CD14-positive monocyte (primary cell): ENCODE measurements at places on chromosomes 12 and 14. TPM values are rescaled to one million over a fixed set of nuclear protein-coding genes. Genes with fewer than 3 reads are reported as not detected.

- no peaks in the 10 kb centered on the region for H3K4me1 ChIP-seq
- no peaks in the 10 kb centered on the region for H3K36me3 ChIP-seq
- no peak for DNase-seq
- H3K4me3 ChIP-seq = no peak overlapping the region
- no peaks in the 10 kb centered on the region for H3K27me3 ChIP-seq
Measured at GRCh38 chr14:85325134-85326017, 204.6 kb upstream of the FLRT2 start.

DNA sequence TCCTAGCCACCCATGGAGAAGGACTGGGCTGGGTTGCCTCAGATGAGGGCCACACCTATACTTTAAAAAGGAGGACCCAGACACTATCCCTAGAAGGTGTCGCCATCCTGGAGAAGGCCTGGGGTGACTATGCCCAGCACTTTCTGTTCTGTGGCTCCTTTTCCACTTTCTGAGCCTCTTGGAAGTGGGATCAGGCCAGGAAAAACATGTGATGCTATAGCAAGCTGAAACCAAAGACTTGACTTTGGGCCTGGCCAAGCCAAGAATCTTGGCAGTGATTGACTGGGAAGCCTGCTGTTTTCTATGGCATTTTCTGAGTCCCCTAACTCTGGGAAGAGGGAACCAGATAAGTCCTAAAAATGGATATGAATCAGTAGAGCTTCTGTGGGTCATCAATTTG is 332.3 kb downstream of the ZFP36L1 start:
- peaks cover 27% of the 10 kb centered on the region for H3K4me1 ChIP-seq
- no peaks in the 10 kb centered on the region for H3K36me3 ChIP-seq
- H3K4me3 ChIP-seq = no peak overlapping the region

DNA sequence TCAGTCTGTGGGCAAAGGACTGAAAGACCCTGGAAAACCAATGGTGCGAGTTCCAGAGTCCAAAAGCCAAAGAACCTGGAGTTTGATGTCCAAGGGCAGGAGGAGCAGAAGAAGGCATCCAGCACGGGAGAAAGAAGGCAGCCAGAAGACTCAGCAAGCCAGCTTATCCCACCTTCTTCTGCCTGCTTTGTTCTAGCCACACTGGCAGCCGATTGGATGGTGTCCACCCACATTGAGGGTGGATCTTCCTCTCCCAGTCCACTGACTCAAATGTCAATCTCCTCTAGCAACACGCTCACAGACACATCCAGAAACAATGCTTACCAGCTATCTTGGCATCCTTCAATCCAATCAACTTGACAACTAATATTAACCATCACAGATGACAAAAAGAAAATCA is 57.2 kb upstream of the CAPRIN2 start:
- H3K4me3 ChIP-seq = no peak overlapping the region
- H3K27ac ChIP-seq = no peak overlapping the region
- no peaks in the 10 kb centered on the region for H3K27me3 ChIP-seq
- H3K4me1 ChIP-seq = no peaks in the 10 kb centered on the region

- H3K4me3 ChIP-seq = no peak overlapping the region
- H3K27ac ChIP-seq = no peak overlapping the region
- no peaks in the 10 kb centered on the region for H3K27me3 ChIP-seq
- no peak for DNase-seq
- H3K4me1 ChIP-seq = peaks cover 20% of the 10 kb centered on the region
Measured at GRCh38 chr14:50675597-50675996, 7.5 kb upstream of the SAV1 start.

DNA sequence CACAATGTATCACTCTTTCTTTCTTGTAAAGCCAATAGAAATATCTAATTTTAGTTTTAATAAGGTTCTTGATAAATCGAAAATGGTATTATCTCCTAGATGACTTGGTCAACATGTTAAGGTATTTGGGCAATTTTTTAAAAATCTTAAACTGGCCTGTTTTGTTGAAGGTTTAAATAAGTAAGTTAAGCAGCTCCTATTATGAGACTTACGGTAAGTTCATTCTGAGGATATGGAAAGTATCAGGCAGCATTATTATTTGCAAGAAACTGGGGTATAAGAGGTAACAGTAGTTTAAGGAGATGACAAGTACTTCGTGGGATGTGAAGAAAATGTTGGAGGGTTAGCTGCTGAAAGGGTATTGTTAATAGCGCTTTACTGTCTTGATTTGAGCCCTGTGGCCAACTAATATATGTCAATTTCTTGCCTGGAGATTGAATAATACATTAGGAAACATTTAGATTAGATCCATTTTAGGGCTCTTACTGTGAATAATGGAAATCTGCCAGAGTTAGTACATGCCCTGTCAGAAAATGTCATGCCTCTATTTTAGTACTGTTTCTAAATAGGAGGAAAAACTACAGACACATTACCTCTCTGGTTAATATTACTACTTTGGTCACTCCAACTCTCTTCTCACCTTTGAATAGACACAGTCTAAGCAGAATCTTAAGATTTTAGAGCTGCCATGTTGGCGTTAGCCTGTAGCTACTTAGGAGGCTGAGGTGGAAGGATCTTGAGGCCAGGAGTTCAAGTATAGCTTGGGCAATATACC is 5.0 kb downstream of the STRAP start:
- H3K4me3 ChIP-seq = no peak overlapping the region
- DNase-seq = no peak
- no peak overlapping the region for H3K27ac ChIP-seq
- H3K4me1 ChIP-seq = peaks cover 17% of the 10 kb centered on the region
- H3K36me3 ChIP-seq = peaks cover 30% of the 10 kb centered on the region

DNA sequence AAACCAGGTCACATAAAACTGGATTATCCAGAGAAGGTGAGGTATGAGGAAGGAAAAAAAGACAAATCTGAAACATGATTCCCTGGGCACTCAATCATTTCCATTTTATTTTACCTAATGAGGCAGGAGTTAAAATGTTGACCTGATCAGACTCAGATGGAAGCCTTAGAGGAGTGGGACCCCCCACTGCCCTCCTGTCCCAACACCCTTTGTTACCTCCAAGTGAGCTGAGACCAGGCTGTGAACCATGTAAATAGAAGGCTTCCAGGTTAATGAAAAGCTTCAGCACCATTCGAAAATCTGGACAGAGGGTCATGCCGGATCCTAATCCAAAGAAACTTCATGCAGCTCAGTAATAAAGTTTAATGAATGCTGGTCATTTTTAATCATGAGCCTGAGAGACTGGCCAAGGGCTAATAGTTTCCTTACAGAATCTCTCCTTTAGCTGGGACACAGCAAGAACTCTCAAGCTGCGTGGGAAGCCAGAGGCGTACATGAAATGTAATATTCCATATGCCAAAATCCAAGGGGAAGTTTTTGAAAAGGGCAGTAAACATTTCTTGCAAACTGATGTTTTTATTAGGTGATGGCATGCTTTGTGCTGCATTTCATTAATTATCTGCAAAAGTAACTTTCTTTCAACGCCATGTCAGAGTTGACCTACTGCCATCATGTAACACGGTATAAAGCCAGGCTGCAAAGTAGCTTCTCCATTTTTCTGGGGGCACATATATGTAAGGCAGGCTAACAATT is 183.0 kb downstream of the PAX9 start:
- H3K4me3 ChIP-seq = no peak overlapping the region
- no peaks in the 10 kb centered on the region for H3K36me3 ChIP-seq
- no peaks in the 10 kb centered on the region for H3K27me3 ChIP-seq
- DNase-seq = no peak
- no peak overlapping the region for H3K27ac ChIP-seq
- no peaks in the 10 kb centered on the region for H3K4me1 ChIP-seq

GRCh38 chr12:2696136-2696535 is 98.6 kb upstream of the FKBP4 start:
- H3K4me3 ChIP-seq = no peak overlapping the region
- no peaks in the 10 kb centered on the region for H3K36me3 ChIP-seq
- peaks cover 14% of the 10 kb centered on the region for H3K4me1 ChIP-seq
- DNase-seq = no peak
- peaks cover 6% of the 10 kb centered on the region for H3K27me3 ChIP-seq

- no peak overlapping the region for H3K4me3 ChIP-seq
- H3K4me1 ChIP-seq = no peaks in the 10 kb centered on the region
- no peak overlapping the region for H3K27ac ChIP-seq
- H3K36me3 ChIP-seq = no peaks in the 10 kb centered on the region
- DNase-seq = no peak
- no peaks in the 10 kb centered on the region for H3K27me3 ChIP-seq
Measured at GRCh38 chr14:106442857-106443256, 916.5 kb downstream of the TMEM121 start.

DNA sequence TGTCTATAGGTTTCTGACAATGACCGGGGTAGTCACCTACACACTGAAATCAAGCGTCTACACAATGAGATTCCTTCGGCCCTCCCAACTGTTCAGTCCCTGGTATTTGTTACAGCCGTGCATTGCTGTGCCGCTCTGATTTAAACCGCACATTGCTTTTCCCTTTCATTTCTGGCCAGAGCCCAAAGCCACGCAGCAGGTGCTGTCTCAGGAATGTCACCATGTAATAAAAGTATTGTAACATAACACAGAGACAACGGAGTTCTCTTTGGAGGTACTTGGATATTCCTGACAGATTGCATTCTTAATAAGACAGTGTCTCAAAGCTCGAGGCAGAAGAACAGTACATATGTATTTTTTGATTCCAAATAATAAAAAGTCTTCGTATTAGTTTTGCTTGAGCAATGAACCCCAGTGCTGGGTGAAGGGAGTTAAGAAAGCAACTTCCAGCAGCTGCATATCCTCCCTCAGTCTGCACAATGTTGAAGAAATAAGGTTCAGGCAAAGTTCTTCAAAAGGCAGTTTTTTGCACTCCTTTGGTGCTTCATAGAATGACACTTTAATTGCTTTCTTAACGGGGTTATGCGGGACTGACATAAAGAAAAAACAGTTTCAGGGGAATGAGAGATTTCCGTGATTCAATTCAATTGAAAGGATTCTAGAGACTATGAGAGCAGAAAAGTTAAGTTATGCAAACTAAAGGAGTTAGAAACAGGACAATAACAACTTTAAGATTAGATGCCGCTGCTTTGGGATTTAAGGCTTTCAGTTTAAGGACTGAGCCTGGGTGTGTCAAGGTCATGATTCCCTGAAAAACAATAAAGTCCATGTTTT is 288.7 kb upstream of the FLRT2 start:
- H3K27ac ChIP-seq = no peak overlapping the region
- no peaks in the 10 kb centered on the region for H3K27me3 ChIP-seq
- no peaks in the 10 kb centered on the region for H3K36me3 ChIP-seq
- DNase-seq = no peak
- H3K4me3 ChIP-seq = no peak overlapping the region

DNA sequence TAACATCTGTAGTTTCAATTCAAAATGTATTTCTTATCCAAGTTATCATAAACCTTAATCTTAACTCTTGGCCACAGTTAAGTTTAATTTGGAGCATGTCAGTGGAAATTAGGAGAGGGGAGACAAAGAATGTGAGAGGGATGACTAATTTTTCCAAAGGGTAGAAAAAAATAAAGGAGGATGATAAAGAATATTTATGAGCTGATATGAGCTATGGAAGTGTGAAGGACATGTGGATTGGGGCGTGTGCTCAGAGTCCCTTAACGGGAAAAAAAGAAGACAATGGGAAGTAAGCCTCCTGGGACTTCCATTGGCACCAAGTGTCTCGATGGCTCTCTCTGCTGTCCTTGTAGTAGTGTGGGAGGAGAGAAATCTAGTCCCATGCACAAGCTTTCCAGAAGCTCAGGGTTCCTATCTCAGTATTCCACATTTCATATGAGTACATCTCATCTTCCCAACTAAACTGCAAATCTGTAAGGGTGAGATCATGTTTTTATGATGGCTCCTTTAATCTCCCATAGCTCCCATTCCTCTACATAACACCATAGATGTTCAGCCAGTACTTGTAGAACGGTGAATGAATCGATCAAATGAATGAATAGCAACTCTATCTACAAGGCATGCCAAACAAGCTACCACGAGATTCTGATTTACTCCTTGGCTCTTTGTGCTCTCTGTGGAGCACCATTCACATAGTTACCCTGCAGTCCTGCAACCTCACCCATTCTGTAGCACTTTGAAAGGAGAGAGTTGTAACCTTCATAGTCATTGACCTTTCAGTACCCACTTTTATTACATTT is 27.4 kb downstream of the BCL2L14 start:
- DNase-seq = no peak
- no peaks in the 10 kb centered on the region for H3K36me3 ChIP-seq
- H3K27me3 ChIP-seq = no peaks in the 10 kb centered on the region
- H3K4me1 ChIP-seq = no peaks in the 10 kb centered on the region
- H3K4me3 ChIP-seq = no peak overlapping the region

The TAS2R7 gene
- not detected for polyA plus RNA-seq

The FITM1 gene
- 2.1 TPM in 2 replicates for polyA plus RNA-seq

The C14orf180 gene
- not detected in 2 replicates for polyA plus RNA-seq

The TAS2R50 gene
- polyA plus RNA-seq = 0.27 TPM in 1 of 2 replicates, not detected in the other

The ITGA7 gene
- 0.55 TPM for polyA plus RNA-seq

The HOXC9 gene
- polyA plus RNA-seq = not detected
